ENCODE measurements at places on chromosomes 6 and 20.

GRCh38 chr6:137811916-137812553 is 55.0 kb upstream of the TNFAIP3 start:
- DNase-seq, result no peak

DNA sequence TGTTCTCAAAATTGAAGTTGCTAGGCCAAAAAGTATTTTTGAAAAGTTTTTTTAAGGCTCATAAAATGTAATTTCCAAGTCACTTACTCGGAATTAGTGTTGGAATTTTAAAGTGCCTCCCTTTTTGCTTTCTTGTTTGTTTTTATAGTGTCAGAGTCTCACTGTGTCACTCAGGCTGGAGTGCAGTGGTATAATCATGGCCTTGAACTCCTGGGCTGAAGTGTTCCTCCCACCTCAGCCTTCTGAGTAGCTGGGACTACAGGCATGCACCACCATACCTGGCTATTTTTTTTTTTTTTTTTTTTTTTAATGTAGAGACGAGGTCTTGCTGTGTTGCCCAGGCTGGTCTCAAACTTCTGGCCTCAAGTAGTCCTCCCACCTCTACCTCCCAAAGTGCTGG is 40.0 kb upstream of the GNRH2 start:
- DNase-seq, result no peak

DNA sequence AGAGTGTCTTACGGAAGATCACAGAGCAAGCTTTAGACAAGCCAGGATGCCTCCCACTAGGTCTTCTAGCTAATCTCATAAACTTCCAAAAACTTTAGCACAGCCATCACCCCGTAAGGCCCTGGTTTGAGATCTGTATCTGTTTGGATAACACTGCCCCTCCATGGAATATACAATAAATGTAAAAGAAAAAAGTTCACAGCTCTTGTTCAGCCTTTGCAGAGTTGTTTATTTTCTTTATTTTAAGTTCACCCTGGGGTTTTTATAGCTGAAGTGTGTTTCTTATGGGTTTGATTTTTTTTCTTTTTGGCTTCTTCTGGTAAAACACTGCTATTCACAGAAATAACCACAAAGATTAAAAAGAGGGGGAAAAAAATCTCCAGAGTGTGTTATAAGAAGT is 125.6 kb downstream of the EYA2 start:
- no peak for DNase-seq

GRCh38 chr6:157688960-157689599 is 134.0 kb upstream of the SNX9 start:
- DNase-seq, result peak; percentile 61

DNA sequence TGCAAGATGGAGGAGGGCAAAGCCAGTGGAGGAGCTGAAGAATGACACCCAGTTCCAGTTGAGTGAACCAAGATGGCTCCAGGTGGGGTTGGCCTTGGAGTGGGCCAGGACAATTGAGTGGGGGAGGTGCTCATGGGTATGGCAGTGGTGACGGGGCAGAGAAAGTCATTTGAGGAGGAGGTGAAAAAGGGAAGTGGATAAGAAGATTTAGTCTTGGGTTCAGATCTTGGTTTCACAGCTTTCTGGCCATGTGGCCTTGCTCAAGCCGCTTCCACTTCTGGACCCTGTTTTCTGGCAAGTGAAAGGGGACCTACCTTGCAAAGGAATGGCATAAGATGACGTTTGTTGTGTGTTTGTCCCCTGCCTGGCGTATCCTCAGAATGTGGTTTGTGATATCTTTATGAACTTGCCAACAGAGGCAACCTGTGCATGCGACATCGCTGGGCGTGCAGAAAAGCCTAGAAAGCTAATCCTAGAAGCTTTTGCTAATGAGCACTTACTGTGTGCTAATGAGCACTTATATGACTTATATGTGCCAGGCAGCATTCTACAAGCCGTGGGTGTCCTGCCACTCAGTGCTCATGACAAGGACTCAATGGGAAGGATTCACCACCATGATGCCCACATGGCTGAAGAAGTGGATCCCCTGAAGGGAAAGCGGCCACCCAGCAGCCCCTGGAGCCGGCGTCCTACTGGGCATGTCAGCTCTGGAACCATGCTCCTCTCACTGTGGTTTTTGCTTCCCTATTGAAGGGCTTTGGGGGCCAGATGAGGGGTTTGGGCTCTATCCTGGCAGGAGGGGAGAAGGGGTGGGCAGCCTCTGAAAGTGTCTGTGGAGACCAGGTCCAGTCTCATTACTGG is 23.6 kb upstream of the STX16 start:
- DNase-seq, result no peak

GRCh38 chr6:153553627-153554026 is 422.5 kb upstream of the RGS17 start:
- peak; percentile 51 for DNase-seq

- DNase-seq, result no peak
Measured at GRCh38 chr6:140174524-140174923, 800.1 kb upstream of the CITED2 start.

DNA sequence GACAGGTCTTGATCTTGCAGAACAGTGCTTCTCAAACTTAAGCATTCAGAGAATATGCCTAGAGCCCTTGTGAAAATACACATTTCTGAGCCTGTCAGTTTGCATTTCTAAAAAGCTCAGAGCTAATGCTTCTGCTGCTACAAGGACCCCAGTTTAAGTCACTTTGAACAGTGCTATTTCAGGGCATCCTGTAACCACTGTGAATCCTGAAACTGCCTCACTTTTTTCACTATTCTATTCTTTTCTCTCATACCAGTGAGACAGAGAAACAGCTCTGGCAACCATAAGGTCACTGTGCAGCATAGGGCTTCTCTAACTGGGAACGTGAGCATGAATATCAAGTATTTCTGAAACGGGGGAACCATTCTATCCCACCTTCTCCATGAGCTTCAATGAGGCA is 51.2 kb downstream of the LGSN start:
- DNase-seq, result no peak
